Esophagus mucosa (tissue), 1 donor: ENCODE measurements at places on chromosomes 2 and 18. TPM values are rescaled to one million over a fixed set of nuclear protein-coding genes. Genes with fewer than 3 reads are reported as not detected.

GRCh38 chr2:231347638-231348037 lies 47.9 kb upstream of the B3GNT7 start:
- no peak for ATAC-seq

DNA sequence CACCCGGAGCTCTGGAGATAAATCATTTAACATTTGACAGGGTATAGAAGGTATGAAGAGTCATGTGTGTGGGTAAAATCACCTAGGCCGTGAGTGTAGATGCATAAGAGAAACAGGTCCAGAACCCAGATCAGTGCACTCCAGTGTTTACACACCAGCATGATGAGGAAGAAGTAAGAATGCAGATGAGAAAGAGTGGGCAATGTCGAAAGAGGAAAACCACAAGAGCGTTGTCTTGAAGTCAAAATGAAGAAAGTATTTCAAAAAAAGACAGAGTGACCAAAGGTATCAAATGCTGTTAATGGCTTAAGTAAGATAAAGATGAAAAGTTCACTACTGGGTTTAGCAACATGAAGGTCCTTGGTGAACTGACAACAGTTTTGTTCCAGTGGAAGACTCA lies 32.0 kb upstream of the PLB1 start:
- no peak for ATAC-seq

TMEM169 gene
- 0.04 TPM for total RNA-seq

LAMA1 gene
- total RNA-seq = 5.5 TPM

- ATAC-seq = no peak
These were observed 399.6 kb upstream of the SALL3 start for GRCh38 chr18:78579854-78580577.

DNA sequence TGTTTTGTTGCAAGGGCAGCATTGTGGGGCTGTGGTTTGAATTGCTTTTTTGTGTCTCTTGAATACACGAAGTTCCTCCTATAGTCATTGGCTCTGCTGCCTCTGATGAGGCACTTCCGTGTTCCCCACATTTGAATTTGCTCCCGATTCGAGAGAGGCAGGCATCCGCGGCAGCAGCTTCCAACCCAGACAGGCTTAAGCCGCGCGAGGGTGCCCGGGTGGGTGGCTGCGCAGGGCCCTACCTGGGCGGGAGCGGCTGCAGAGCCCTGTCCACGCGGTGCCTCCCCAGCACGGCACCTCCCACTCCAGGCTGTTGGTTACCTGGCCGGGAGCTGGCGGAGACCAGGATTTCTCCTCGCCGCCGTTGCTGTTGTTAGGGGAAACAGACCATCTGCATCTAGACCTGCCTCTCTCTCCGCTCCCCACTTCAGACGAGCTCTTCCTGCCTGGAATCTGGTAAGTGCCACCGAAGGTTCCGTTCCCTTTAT lies 151.3 kb downstream of the NEDD4L start:
- peak; percentile 85 for ATAC-seq

GDF7 gene
- total RNA-seq = 0.32 TPM

DNA sequence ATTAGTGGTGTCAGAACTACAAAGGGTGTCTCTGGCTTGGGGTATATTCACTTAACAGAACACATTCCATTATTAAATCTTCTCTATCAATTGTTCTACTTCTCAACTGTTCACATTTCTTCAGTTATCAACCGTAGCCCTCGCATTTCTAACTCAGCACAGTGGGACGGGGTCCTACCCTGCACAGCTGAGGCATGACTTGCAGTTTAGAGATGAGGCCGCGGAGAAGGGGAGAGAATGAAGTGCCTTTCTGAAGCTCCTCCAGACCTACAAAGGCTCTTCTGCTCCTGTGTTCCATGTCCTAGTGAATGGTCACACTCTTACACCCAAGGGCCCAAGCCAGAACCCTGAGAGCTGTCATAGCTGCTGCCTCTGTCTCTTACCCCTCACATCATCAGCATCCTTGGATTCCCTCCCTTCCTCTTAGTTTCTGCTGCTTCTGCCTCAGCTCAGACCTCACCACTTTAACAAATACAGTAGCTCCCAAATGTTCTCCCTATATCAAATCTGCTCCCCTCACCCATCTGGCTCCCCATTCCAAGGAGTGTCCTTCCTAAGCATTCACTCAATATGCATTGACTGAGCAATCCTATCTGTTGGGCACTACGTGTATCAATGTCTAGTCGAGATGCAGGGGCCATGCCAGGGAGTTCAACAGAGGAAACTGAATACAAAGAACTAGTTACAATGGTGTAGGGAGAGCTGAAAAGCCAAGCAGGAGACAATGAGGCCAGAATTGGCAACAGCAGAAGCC lies 34.3 kb upstream of the MRPL19 start:
- no peak for ATAC-seq

TSPYL6 gene
- total RNA-seq = not detected

DNA sequence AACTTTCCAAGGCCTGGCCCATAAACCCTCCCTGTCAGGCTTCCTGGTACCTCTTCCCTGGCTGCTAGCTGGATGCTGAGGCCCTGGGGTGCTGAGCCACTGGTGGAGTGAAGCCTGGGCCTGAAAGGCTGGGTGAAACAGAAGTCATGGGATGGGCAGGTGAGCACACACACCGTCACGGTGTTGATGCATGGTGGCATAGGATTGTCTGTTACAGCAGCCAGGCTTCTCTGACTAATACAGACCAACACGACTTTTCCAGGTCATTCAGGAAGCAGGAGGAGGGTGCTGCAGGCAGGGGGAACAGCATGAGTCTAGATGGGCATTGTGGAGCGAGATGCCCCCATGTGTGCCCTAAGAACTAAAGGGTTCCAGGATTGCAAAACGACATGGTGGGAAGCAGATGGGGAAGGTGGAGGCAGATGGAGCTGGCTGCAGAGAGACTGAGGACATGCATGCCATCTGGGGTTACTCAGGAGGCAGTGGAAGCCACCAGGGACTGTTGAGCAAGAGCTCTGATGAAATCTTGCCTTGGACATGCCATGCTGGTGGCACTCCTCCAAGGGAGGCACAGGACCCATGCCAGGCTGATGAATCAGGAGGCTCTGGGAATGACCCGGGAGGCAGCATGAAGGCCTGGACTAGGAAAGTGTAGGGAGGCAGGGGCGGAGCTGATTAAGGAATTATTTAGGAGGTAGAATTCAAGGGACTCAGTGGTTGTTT lies 480.9 kb downstream of the TSN start:
- peak; percentile 25 for ATAC-seq

IL18R1 gene
- 1.1 TPM for total RNA-seq

GRCh38 chr2:233384811-233385488 lies 30.7 kb downstream of the DGKD start:
- ATAC-seq = peak; percentile 67

- no peak for ATAC-seq
These were observed 23.2 kb downstream of the RALB start for GRCh38 chr2:120275617-120276400.

GRCh38 chr2:3354986-3355385 lies 22.6 kb downstream of the EIPR1 start:
- no peak for ATAC-seq
